CD4-positive, alpha-beta T cell treated with Interleukin-12 subunit alpha and Interleukin-12 subunit beta, for 1 hour (primary cell): ENCODE measurements at places on chromosomes 12 and 14.

DNA sequence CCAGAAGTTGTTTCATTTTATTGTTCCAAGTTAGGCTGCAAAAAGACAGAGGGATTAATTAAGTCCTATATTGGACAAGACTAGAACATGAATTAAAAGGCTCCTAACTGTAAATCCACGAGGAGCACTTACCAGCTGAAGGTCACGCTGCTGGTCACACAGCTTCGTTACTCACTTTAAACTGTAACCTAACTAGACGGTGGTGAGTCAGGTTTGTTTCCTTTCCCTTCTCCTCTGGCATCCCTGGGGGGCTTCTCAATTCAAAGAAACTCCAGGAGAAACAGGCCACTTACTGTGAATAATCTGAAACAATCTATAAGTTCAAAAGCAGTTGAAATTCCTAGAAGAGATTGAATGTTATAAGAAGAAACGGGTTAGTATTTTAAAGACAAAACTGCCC, 331.4 kb downstream of the BCAT1 start:
- no peak for DNase-seq

GRCh38 chr14:89212386-89213235, 204.4 kb downstream of the FOXN3 start:
- no peak for DNase-seq

DNA sequence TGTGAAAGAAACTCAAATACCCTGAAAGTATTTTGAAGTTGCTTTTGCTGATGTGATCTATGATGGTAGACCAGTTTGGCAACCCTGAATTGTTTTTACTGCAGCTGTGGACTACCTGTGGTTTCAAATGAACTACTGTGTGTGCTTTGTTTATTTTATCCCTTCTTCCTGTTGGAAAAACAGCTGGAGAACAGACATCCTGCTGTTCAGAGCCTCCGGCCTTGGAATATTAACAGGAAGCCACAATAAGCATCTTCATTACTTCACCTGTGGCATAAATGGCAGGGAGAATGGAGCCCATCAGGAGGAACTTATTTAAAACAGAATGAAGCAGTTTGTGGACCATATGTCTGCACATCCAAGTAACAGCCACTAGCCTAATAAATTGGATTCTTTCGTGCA, 104.8 kb downstream of the DUSP6 start:
- DNase-seq, result no peak

DNA sequence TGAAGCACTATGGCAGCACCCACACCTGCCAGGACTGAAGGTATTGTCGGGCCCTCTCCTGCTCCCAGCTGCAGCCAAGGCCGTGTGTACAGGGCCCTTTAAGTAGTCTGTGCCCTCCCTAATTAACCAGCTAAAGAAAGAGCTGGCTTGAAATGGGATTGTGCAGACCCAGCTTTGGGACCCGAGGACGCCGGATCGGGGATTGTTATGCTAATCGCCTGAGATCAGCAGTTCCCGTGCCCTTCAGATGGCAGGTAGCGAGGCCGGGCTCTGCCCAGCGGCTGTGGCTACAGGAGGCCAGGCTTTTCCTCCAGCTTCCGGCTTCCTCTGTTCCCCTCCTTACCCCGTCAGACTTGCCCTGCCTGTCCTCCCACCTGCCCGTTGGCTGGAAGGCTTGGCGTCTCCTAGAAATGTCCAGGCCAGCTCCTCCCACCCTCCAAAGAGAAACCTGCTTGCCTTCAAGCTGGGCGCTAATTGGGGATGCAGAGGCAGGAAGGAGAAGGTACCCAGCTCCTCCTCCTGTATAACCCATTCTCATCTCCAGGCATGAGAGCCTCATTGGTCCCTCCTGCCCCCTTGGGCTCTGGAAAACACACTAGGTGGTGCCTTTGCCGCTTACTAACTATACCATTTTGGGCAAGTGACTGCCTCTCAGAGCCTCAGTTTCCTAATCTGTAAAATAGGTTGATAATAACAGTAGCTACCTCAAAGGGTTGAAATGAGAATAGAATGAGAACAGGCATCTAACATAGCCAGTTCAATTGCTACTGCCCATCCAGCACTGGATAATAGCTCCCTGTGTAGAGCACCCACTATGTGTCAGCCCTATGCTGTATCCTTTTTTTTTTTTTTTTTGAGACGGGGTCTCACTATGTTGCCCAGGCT, 25.8 kb upstream of the MSI1 start:
- DNase-seq, result no peak

DNA sequence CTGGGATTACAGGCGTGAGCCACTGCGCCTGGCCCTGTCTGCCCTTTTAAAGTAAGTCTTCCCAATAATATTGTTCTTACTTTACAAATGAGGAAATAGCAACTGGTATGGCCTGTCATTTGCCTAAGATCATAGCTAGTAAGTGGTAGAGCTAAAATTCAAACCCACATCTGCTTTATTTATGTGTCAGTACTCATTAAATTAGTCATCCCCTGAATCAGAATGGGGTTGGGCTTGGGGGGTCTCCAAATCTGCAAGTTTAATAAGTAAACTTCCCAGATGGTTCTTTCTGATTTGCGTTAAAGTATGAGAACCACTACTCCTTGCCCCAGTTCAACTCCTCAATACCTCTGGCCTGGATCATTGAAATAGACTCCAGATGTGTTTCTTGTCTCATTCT, 96.2 kb downstream of the FAR2 start:
- DNase-seq, result no peak

DNA sequence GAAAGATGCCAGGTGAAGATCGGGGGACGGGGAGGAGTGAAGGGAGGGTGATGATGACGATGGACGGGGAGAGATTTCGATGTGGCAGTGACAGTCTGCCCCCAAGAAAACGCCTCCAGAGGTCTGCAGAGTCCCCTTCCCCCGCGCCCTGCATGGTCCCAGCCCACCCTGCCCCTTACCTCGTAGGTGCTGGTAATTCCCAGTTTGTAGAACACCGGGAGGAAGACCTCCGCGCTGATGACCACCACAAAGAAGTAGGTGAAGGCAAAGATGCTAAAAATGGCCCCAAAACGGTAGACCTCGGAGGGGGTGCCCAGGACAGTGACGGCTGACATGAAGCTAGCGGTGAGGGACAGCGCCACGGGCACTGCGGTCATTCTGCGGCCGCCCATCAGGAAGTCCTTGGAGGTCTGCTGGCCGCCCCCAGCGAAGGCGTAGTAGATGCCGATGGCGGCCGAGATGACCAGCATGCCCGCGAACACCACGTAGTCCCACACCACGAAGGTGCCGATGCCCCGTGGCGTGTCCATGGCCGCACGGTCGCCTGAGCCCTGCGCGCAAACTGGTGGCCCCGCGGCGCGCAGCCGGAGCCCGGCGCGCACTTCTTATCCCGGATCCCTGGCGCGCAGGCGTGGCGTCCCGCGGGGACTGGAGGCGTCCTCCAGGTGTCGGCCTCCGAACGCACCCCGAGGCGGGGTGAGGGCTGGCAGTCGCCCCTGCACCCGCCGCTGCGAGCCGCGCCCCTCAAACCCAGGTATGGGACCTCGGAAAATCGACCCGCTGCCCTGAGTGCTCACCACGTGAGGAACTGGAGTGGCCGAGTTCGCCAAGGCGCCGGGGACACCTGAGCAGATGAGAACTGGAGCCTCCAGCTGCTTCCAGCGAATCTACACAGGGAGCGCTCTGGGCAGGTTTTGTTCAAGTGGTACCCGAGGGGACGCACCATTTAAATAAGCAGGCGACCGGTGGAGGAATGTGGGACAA, at the start of gene SLC5A8:
Gene SLC5A8 (minus strand): TSS at position 920 of the 984 bp plus-strand sequence. CDS start 390 bp downstream, at position 530.
- DNase-seq, result no peak

DNA sequence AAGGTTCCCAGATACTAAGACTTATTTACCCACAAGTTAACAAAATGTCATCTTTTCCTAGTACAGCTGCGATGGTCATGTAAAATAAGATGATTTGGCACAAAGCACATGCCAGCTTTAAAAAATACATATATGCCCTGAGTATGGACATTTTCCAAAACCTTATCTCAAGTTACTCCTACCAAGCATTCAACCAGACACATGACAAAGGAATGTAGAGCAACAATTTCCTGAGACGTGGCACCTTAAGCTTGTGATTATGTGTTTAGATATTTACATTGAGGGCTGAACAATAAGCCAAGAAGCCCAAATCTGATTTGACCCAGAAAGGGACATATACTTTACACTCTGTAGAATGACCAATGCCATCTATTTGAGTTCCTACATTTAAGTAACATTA, 24.5 kb upstream of the OVCH1 start:
- no peak for DNase-seq
